ENCODE measurements at places on chromosomes 5 and 9.

DNA sequence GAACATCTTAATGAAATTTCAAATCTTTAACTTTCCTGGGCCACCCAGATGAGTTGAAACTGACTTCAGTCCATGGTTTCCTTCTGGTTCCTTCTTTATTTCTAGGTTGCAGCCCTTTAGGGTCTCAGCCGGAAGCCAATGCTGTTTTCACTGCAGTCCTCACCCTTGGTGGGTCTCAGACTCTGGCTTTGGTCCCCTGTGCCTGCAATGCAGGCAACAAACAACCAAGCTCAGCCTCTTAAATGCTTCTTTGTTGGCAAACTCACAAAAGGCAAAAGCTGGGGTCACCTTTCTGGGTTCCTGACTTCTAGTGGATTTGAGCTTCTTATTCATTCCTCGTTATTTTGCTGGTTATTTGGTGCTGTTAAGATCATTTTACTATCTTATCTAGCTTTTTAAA, 19.3 kb upstream of the APC start:
- DNase-seq: no peak

- DNase-seq: peak; percentile 42
Observed at GRCh38 chr9:134366223-134367031, 40.2 kb downstream of the RXRA start.

GRCh38 chr5:38267372-38267771, 9.0 kb downstream of the EGFLAM start:
- DNase-seq: no peak

- DNase-seq: peak; percentile 60
Observed at GRCh38 chr9:76905791-76906646, at the start of gene PRUNE2. TSS of gene PRUNE2 (minus strand) at chr9:76906114. CDS start at chr9:76905963, 151 bp downstream.

GRCh38 chr5:6373081-6373846, 5.1 kb downstream of the MED10 start:
- DNase-seq: no peak

- DNase-seq: no peak
Observed at GRCh38 chr9:79610019-79610631, 38.4 kb downstream of the TLE4 start.

DNA sequence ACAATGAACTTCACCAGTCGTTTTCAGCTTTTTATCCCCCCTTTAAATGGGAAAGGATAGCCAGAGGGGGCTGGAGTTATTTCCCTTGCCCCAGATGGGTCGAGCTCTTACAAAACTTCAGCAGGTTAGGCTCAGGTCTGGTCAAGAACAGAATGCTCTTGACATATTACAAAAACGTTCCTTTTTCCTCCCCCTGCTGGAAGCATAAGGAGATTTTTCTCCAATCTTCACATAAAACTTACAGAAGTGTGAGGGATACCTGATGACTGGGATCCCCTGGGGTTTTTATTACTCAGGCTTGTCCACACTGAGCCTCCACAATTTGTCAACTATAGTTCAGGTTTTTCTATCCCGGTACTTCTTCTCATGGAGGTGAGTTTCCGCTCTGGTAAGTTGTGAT, 60.8 kb downstream of the CSF2 start:
- no peak for DNase-seq

GRCh38 chr9:12851341-12852090, 76.7 kb downstream of the LURAP1L start:
- DNase-seq: no peak

GRCh38 chr5:141326088-141326854, 4.0 kb upstream of the PCDHGA1 start:
- peak; percentile 84 for DNase-seq

- DNase-seq: no peak
Observed at GRCh38 chr9:123321616-123322272, 34.3 kb upstream of the CRB2 start.

- DNase-seq: no peak
Observed at GRCh38 chr5:99379187-99379586, 450.4 kb upstream of the CHD1 start.
